ENCODE measurements at places on chromosomes 11 and 22. TPM values are rescaled to one million over a fixed set of nuclear protein-coding genes. Genes with fewer than 3 reads are reported as not detected.

DNA sequence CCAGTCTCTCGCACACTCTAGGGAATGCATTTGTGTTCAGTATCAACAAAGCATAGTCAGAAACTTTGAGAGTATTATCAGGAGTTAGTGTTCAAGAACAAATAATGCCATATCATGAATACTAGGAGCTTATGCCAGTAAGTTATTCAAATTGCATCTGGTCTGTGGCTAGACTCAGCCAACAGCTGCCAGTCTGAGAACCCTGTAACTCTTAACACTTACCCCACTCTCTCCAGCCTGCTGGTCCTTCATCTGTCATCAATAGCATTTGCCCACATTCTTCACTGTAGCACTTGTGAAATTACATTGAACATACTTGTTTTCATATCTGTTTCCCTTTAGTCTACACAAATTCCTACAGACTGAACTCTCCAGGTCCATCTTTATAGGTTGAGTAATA is 1157.5 kb upstream of the RAG2 start:
- DNase-seq: no peak

DNA sequence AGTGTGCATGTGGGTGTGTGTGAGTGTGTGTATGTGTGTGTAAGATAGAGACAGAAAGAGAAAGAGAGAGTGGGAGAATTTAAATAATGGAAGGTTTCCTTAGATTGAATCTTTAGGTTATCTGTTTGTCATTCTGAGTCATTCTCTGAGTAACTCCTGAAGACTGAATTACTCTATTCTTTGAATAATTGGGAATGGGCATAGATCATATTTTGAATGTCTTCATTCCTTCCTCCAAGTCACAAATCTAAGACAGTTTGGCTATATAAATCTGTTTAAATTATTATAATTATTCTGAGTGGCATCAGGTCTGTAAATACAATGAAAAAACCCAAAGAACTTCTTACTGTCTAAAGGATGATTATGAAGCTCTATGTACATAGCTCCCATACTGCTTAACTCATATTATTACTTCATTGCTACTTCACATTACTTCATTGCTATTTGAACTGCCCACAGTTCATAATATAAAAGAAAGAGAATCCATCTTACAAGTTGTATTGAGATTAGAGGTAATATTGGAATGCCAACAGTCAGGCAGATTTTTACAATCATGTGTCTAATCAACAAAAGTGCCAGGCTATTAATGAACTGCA is 346.6 kb upstream of the CCDC179 start:
- no peak for DNase-seq

Gene CRYBB2
- not detected for total RNA-seq

Gene APOA5
- not detected for total RNA-seq

- no peak for DNase-seq
These were observed 8.4 kb downstream of the TP53I11 start for GRCh38 chr11:44942029-44942955.

DNA sequence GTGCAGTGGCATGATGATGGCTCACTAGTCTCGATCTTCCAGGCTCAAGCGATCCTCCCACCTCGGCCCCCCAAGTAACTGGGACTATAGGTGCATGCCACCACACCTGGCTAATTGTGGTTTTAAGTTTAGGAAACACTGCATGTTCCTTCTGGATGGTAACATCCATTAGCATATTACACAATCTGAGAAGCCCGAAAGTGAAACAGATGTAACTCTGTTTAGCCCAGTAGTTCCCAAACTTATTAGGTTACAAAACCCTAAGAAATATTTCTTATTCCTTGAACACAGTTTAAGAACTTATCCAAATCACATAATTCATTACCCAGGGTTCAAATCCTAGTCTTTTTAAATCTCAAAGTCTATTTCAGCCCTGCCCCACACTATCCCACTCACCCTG is 28.3 kb downstream of the POLDIP3 start:
- no peak for DNase-seq

- DNase-seq: no peak
These were observed 106.8 kb upstream of the B3GAT1 start for GRCh38 chr11:134518616-134519389.

GRCh38 chr22:26542831-26543230 is 30.6 kb upstream of the TFIP11 start:
- DNase-seq: no peak

GRCh38 chr11:15276621-15277020 is 161.9 kb downstream of the INSC start:
- no peak for DNase-seq

DNA sequence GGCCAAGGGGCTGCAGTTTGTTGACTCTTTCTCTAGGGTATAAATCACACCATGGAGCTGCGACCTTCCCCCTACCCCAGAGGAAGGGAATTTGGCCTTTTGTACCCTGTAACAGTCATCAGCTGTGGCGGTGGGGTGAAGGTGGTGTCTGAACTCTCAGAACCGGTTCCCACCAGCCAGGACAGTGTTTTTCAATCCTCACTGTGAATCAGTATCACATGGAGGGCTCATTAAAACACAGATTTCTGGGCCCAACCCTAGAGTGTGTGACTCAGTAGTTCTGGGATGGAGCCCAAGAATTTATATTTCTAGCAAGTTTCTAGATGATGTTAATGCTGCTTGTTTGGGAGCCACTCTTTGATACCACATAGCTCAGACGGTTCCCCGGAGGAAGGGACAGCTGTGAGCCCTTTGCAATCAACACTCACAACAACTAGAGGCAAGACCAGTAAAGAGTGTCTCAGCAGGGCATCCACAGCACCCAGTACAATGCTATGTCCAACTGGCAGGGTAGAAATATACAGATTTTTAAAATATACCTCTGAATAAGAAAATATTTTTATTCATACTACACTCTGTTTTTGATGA is 43.9 kb upstream of the FAT3 start:
- no peak for DNase-seq

DNA sequence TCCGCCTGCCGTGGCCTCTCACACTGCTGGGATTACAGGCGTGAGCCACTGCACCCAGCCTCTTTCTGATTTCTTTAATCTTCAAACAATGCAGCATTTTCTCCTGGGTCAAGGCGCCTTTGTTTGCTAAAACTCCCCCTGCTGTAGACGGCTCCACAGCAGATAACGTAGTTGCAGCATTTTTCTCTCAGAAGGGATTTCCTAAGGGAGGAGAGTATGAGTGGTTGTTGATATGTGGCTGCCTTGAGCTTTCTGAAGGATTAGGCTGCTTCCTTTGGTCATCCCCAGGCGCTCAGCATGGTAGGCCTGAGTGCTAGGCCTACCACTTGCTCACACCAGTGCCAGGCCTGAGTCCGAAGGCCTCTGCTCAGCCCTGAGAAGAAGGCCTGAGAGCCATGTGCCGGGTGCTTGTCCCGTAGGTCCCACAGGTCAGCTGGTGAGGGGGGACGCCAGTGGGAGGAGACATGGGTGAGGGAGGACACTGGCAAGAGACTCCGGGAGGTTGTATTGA is 18.1 kb downstream of the SMARCB1 start:
- no peak for DNase-seq

DNA sequence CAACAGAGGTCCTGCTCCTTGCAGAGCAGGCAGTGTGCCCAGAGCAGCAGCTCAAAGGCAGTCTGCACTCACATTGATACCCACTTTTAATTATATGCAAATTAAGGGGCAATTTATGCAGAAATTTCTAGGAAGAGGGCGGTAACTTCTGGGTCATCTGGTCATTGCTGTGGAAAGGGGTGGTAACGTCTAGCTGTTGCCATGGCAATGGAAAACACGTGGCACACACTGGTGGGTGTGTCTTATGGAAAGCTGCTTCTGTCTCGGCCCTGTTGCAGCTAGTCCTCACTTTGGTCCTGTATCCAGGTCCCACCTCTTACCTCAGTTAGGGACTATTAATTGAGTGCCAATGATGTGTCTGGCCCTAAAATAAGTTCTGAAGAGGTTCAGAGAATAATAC is 36.8 kb downstream of the BARX2 start:
- DNase-seq: no peak
